ENCODE measurements at places on chromosomes 16 and 17. TPM values are rescaled to one million over a fixed set of nuclear protein-coding genes. Genes with fewer than 3 reads are reported as not detected.
A peak's percentile ranks its signal among the peaks of the same experiment; 100 is the strongest.

EVPLL gene
- not detected for total RNA-seq

IGF2BP1 gene
- total RNA-seq, result not detected

P2RX5 gene
- total RNA-seq, result 14.3 TPM

ATP6V0D1 gene
- 67.4 TPM for total RNA-seq

C1QTNF1 gene
- total RNA-seq, result 52.4 TPM

NACA2 gene
- not detected for total RNA-seq

- no peak for DNase-seq
- H3K36me3 ChIP-seq, result no peaks in the 10 kb centered on the region
- peaks cover 6% of the 10 kb centered on the region for H3K4me1 ChIP-seq
- no peak overlapping the region for H3K4me3 ChIP-seq
- H3K27me3 ChIP-seq, result no peaks in the 10 kb centered on the region
These were observed 116.3 kb upstream of the MAF start for GRCh38 chr16:79716645-79717332.

DNA sequence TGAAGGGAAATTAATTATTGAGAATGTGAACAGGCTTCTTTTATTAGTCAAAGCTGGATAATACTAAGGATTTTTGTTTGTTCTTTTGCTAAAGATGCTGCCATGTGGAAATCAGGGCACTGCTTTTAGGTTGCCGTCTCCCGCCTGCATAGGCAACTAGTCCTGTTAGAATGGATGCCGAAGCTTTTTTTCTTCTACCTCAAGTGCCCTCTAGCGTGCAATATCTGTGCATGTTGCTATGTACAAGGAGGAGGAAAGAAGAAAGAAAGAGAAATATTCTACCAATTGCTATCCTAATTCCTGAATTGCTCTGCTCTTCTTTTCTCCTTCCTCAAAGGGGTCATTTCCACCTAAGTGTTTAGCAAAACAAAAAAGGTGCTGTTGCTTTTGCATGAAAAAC is 5.2 kb upstream of the CDH8 start:
- no peak for DNase-seq
- H3K36me3 ChIP-seq, result no peaks in the 10 kb centered on the region
- no peak overlapping the region for H3K27ac ChIP-seq
- H3K27me3 ChIP-seq, result peaks cover 17% of the 10 kb centered on the region
- no peaks in the 10 kb centered on the region for H3K4me1 ChIP-seq

- no peaks in the 10 kb centered on the region for H3K36me3 ChIP-seq
- H3K27me3 ChIP-seq, result no peaks in the 10 kb centered on the region
- no peak overlapping the region for H3K27ac ChIP-seq
- no peak overlapping the region for H3K4me3 ChIP-seq
- no peak for DNase-seq
These were observed 10.0 kb downstream of the C16orf96 start for GRCh38 chr16:4566144-4566543.

DNA sequence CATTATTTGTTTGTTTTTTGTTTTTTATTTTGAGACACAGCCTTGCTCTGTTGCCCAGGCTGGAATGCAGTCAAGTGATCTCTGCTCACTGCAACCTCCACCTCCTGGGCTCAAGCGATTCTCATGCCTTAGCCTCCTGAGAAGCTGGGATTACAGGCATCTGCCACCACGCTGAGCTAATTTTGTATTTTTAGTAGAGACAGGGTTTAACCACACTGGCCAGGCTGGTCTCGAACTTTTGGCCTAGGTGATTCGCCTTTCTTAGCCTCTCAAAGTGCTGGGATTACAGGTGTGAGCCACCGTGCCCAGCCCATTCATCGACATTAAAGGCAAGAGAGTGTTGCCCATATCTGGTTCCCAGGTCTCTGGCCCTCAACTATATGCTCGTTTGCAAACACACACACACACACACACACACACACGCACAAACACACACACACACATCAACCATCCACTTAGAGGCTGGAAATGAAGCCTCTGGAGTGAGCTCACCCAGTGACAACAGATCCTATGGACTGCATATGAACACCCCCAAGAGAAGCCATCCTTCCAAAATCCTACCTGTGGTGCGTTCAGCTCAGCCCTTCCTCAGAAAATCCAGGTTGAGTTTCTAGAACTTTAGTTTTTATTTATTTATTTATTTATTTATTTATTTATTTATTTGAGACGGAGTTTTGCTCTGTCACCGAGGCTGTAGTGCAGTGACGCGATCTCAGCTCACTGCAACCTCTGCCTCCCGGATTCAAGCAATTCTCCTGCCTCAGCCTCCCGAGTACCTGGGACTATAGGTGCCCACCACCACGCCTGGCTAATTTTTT is 12.3 kb upstream of the SEPHS2 start:
- DNase-seq, result no peak
- H3K27me3 ChIP-seq, result no peaks in the 10 kb centered on the region
- H3K27ac ChIP-seq, result no peak overlapping the region

- no peak overlapping the region for H3K4me3 ChIP-seq
- no peak for DNase-seq
- H3K27me3 ChIP-seq, result no peaks in the 10 kb centered on the region
These were observed 31.4 kb downstream of the COG1 start for GRCh38 chr17:73224237-73224636.

GRCh38 chr17:66665194-66665593 is 169.7 kb upstream of the CACNG5 start:
- H3K36me3 ChIP-seq, result no peaks in the 10 kb centered on the region
- H3K4me3 ChIP-seq, result no peak overlapping the region
- H3K27me3 ChIP-seq, result no peaks in the 10 kb centered on the region

DNA sequence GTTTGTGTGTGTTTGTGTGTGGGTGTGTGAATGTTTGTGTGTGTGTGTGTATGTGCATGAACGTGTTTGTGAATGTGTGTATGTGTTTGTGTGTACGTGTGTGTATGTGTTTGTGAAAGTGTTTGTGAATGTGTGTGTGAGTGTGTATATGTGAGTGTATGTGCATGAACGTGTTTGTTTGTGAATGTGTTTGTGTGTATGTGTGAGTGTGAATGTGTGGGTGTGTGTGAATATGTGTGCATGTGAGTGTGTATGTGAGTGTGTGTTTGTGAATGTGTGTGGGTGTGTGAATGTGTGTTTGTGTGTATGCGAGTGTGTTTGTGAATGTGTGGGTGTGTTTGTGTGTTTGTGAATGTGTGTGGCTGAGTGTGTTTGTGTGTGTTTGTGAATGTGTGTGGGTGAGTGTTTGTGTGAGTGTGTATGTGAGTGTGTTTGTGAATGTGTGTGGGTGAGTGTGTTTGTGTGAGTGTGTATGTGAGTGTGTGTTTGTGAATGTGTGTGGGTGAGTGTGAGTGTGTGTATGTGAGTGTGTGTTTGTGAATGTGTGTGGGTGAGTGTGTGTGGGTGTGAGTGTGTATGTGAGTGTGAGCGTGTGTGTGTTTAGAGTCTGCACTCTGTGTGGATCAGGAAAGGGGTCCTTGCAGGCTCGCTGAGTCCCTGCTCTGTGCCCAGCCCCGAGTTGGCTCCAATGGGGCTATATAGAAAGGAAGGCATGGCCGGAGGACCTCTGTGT is 890 bp upstream of the CD300A start:
- H3K4me1 ChIP-seq, result no peaks in the 10 kb centered on the region
- peak overlapping the region; percentile 52 for H3K4me3 ChIP-seq
- no peak for DNase-seq
- H3K36me3 ChIP-seq, result no peaks in the 10 kb centered on the region

DNA sequence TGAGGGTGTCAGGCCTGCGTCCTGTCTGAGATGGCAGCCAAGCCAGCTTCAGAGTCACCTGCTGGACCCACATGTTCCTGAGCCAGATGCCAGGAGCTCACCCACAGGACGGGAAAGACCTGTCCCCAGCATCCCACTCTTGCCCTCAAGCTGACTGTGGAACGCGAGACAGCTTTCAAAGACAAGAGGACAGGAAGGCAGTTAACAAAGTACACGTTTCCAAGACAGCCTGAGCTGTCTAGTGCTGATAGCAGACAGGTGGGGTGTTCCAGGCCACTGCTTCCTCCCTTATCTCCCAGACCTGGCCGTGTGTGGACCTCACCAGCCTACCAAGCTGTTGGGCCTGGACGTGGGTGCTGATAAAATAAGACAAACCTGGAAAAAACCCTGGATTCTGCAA is 13.2 kb downstream of the CMTM3 start:
- peaks cover 28% of the 10 kb centered on the region for H3K36me3 ChIP-seq
- no peaks in the 10 kb centered on the region for H3K27me3 ChIP-seq
- no peak overlapping the region for H3K27ac ChIP-seq
- H3K4me1 ChIP-seq, result no peaks in the 10 kb centered on the region
- no peak for DNase-seq

GRCh38 chr17:80832266-80832676 is 159.4 kb upstream of the CHMP6 start:
- peaks cover 3% of the 10 kb centered on the region for H3K4me1 ChIP-seq
- no peaks in the 10 kb centered on the region for H3K27me3 ChIP-seq
- H3K4me3 ChIP-seq, result no peak overlapping the region
- H3K36me3 ChIP-seq, result no peaks in the 10 kb centered on the region
- H3K27ac ChIP-seq, result peak overlapping the region; percentile 82

DNA sequence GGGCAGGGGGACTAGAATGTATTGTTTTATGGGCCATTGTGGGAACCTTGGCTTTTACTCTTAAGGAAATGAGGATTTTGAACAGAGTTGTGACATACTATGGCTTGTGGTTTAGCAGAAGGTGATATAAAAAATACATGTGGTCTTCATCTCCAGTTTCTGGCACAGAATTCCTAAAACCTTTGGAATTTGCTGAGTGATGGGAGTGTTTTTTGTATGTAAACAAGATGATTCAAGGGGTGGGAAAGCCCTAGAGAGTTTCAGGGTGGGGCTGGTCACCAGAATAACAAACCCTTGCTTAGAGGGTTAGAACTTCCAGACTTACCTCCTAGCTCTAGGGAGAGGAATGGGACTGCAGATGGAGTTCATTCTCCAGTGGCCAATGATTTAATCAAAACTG is 316.1 kb downstream of the PHKB start:
- DNase-seq, result no peak
- no peaks in the 10 kb centered on the region for H3K36me3 ChIP-seq
- no peaks in the 10 kb centered on the region for H3K27me3 ChIP-seq

Measured in heart left ventricle (tissue), 16 donors.